HL-60 (cell line): ENCODE measurements at places on chromosomes 1 and 21.

DNA sequence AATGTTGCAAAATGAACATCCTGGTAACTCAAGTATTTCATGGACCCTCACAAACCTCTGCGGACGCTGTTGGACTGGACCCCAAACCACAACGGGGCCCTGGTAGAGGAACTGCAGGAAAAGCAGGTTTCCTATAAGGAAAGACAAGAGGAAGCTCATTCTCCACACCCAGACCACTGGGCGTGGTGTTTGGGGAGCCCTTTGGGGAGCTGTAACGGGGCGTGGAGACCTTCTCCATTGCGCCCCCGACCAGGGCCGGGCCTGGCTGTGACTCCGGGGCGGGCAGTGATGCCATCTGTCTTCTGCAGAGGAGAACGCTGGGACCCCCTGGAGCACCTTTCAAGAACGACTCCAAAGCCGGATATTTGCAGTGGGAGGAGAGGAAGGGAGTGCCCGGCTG lies 30.0 kb upstream of the AGPAT3 start:
- no peak for DNase-seq

GRCh38 chr21:25361097-25361496 lies 246.2 kb downstream of the MRPL39 start:
- no peak for DNase-seq

DNA sequence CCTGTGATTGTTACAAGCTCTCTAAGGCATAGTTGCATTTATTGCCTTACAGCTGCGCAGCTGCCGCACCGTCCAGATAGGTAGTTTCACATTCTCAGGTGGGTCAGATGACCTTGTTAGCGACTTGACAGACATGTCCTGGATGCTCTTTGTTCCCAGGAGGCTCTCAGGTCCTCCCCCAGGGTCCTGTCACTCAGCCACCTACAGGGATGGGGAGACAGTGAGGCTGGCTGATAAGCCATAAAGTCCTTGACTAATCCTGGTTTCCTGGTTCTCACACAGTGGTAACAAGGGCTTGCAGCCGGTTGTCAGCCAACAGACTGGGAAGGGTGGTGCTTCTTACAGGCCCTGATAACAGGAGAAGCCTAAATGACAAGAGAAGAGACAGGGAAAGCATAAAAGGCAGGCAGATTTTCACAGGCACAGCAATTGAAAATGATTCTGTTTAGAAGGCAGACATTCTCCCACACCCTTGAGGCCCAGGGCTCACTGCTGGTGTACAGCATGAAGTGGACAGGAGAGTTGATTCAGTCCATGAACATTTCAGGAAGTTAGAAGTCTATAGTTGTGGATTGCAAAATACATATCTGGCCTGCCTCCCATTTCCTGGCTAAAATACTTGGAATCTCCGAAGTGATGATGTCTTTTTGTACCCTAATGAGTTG lies 2.9 kb downstream of the ARF1 start:
- no peak for DNase-seq

DNA sequence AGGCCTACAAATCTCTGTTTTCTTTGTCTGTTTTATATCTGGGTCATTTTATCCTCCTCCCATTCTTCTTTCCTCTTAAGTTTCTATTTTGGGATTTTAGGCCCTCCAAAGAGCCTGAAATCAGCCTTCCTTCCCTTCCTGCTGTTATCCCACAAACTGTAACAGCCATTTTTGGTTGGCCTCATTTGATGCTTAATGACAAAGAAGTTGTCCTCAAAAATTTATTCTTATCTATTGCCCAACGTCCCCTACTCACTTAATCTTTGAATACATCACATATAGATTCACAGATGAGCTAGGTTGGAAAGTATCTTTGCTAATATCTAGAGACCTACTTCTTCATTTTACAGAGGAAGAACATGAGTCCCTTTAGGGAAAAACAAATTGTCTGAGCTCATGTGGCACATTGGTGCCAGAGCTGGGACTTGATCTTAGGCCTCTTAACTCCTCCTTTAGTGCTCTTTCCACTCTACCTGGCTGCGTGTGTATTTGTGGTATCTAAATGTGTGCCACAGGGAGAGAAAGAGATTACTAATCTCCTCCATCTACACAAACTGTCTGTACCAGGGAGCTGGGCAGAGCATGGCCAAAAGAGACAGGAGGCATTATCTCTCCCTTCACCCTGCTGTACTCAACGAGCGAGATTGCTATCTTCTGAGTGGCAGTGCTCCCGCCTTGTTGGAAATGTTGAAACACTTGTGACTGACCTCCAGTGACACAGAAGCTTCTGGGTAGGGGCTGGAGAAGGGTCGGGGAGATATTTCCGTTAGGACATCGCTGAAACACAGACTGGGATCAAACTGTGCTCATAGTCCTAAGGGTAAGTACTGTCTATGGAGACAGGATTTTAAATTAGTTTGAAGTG lies 30.1 kb downstream of the RHEX start:
- DNase-seq = no peak
